ENCODE measurements at places on chromosomes 3 and 15.

DNA sequence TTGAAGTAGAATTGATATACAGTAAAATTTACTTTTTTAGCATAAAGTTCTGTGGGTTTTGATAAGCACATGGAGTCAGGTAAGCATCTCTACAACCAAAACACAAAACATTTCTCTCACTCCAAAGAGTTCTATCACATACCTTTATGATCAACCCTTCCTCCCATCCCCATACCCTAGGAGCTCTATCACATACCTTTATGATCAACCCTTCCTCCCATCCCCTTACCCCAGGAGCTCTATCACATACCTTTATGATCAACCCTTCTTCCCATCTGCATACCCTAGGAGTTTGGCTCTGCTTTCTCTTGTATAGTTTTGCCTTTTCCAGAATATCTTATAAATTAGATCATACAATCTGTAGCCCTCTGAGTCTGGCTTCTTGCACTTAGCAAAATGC is 315.1 kb downstream of the ROBO2 start:
- DNase-seq, result no peak

GRCh38 chr3:106534206-106534605 is 665.4 kb upstream of the CBLB start:
- no peak for DNase-seq

- DNase-seq, result no peak
Measured at GRCh38 chr3:146473726-146474125, 4.4 kb upstream of the PLSCR2 start.

GRCh38 chr3:108527109-108527508 is 16.7 kb upstream of the MYH15 start:
- no peak for DNase-seq
